Heart left ventricle (tissue), 16 donors: ENCODE measurements at places on chromosomes 1 and 21. TPM values are rescaled to one million over a fixed set of nuclear protein-coding genes. Genes with fewer than 3 reads are reported as not detected.
A peak's percentile ranks its signal among the peaks of the same experiment; 100 is the strongest.

PRKAB2 gene
- 30.6 TPM for total RNA-seq

DNA sequence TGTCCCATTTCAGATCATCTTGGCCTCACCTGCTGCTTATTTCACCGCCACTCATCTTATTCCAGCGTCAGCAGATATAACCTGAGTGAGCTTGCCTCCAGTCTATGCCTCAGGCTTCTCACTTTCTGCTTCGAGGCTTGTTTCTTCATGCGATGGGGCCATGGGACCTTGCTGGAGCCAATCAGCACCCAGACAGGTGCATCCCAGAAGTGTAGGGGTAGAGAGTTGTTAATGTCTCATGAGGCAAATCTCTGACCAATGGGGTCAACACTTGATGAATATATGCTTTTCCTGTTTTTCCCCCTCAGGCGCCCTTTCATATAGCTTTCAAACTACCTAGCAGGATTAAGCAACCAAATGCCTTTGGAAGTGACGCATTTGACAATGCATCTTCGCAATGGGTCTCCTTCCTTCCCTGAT is 935 bp upstream of the YIPF1 start:
- DNase-seq = no peak
- H3K4me3 ChIP-seq = peak overlapping the region; percentile 100
- peak overlapping the region; percentile 81 for H3K27ac ChIP-seq
- peaks cover 16% of the 10 kb centered on the region for H3K4me1 ChIP-seq
- H3K27me3 ChIP-seq = no peaks in the 10 kb centered on the region
- peaks cover 18% of the 10 kb centered on the region for H3K36me3 ChIP-seq

DNA sequence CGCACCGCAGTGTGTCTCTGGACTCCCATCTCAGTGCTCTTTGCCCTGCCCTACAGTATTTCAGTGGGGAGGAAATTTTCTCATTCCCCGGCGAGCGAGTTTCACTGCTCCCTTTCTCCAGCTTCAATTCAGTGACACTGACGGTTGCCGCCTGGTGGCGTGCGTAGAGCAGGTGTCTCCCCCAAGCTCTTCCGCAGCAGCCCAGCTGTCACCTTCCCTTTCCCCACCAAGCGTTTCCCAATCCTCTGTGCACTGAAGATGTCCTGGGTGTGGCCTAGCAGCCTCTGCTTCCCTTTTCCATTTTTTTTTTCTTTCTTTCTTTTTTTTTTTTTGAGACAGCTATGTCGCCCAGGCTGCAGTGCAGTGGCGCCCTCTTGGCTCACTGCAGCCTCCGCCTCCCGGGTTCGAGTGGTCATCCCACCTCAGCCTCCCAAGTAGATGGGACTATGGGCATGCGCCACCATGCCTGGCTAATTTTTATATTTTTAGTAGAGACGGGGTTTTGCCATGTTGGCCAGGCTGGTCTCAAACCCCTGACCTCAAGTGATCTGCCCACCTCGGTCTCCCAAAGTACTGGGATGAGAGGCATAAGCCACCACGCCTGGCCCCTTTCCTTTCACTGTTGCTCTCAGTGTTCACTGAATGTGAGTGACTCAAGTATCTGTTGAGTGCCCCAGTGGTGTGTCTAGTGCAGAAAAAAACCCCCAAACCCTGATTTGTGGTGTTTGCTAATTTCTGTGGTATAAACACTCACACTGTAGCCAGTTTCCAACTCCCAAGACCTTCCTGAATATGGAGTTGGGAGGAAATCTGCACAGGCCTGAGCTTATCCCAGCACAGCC is 30.1 kb downstream of the TNFRSF1B start:
- H3K36me3 ChIP-seq = peaks cover 45% of the 10 kb centered on the region
- peak; percentile 70 for DNase-seq
- H3K27ac ChIP-seq = no peak overlapping the region
- H3K4me3 ChIP-seq = no peak overlapping the region
- H3K27me3 ChIP-seq = no peaks in the 10 kb centered on the region

- H3K36me3 ChIP-seq = no peaks in the 10 kb centered on the region
- H3K4me3 ChIP-seq = peak overlapping the region; percentile 73
- H3K27ac ChIP-seq = peak overlapping the region; percentile 95
These were observed 945 bp upstream of the WNT9A start for GRCh38 chr1:227948493-227949260.

DNA sequence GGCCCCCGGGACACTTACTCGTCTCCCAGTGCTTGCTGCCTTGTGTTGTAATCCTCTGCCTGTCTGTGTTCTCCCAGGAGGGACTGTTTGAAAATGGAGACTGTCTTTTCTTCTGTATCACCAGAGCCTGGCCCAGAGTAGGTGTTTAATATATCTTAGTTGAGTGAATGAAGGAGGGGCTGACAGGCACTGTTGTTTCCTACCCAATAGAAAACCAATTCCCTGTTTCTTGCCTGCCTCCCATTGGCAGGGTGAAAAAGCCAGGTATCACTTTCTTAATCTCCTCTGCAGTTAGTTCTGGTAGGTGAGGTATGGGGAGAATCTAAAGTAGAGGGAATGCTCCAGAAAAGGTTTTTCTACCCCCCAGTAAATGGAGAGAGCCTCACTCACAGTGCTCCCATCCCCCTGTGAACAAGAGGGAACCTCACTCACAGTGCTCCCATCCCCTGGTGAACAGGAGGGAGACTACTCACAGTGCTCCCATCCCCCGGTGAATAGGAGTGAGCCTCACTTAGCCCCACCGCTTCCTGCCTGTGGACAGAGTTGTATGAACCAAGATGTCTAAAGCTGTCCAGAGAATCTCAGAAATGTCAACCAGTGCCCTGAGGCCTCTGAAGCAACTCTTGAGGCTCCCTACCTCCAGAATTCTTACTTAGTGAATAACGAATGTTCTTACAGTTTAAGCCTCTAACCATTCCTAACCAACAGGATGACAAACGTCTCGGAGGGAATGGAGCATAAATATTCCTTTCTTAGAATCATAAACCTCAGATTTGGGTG is at the start of gene GJA5:
GJA5 (minus strand) TSS at position 122 of the 780 bp plus-strand sequence. CDS start 1,364 bp downstream, outside the sequence.
- DNase-seq = no peak
- no peaks in the 10 kb centered on the region for H3K36me3 ChIP-seq
- peak within 1 kb of the TSS; percentile 69 for H3K27ac ChIP-seq
- no peaks in the 10 kb centered on the region for H3K27me3 ChIP-seq
- peaks cover 6% of the 10 kb centered on the region for H3K4me1 ChIP-seq

DNA sequence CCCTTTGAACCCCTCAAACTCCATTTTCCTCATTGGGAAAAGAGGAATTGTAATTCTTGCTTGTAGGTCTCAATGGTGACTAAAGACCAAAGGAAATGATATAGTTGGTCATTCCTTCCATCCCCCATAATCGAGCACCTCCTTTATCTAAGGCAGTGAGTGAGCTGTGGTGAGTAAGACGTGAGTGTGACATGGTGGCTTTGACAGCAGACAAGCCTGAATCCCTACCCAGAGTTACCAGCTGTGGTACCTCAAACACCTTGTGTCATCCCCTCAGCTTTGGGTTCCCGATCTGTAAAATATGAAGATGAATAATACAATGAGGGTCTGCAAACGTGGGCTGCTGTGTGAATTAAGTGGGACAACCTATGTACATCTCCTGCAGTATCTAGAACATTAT is 8.4 kb downstream of the TRAF5 start:
- H3K36me3 ChIP-seq = no peaks in the 10 kb centered on the region
- no peak overlapping the region for H3K27ac ChIP-seq
- no peak for DNase-seq

DNA sequence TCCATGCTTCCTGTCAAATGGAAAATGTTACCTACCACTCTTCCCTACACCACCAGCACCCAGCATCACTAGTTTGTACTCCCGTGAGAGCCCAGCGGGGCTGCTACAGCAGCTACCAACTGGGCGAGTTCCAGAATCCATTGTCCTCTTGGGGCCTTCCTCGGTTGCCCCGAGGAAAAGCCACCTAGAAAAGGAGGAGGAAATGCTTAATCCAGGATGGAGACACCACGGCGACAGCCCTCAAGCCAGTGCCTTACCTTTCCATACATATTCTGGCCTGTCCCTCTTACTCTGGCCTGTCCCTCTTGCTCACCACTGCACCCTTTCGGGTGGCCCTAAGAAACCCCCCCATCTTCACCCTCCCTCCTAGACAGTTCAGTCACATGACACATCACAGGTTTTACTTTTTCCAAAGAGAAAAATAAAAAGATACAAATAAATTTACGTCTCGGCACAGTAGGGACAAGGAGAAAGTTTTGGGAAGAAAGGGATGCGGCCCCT is 478 bp downstream of the RIT1 start:
- H3K36me3 ChIP-seq = peaks cover 85% of the 10 kb centered on the region
- DNase-seq = peak; percentile 16
- H3K27ac ChIP-seq = peak overlapping the region; percentile 95
- peaks cover 18% of the 10 kb centered on the region for H3K4me1 ChIP-seq

KRTAP21-2 gene
- total RNA-seq = not detected

DNA sequence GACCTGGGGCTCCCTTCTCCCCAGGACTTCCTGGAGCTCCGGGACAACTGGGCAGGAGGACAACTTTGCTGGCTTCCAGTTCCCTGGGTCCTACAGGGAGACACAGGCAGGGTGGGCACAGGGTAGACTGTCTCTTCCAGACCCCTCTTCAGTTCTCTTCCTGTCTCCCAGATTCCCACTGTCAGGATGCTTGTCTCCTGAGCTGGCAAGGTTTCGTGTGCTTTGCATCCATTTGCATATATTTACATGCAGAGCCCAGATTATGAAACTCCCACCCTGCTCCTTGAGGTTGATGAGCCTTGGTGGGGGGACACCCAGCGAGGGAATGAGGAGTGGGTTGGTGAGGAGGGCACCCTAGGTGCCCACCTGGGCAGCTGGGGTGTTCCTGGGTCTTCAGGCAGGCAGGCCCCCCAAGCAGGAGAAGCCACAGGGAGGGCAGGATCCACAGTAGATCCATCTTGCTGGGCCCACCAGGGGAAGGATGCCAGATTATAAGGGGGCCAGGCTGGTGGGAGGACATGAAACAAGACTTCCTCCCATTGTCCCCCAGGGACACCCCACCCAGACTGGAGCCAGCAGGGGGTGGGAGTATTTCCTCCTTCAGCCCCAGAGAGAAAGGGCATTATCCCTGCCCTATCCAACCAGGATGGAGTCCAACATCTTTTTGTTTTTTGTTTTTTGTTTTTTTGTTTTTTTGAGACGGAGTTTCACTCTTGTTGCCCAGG is at the start of gene FCN3:
FCN3 (minus strand) TSS at position 463 of the 725 bp plus-strand sequence; CDS start at position 457, 6 bp downstream.
- DNase-seq = no peak
- no peaks in the 10 kb centered on the region for H3K36me3 ChIP-seq
- H3K4me3 ChIP-seq = no peak within 1 kb of the TSS
- peaks cover 11% of the 10 kb centered on the region for H3K4me1 ChIP-seq

DNA sequence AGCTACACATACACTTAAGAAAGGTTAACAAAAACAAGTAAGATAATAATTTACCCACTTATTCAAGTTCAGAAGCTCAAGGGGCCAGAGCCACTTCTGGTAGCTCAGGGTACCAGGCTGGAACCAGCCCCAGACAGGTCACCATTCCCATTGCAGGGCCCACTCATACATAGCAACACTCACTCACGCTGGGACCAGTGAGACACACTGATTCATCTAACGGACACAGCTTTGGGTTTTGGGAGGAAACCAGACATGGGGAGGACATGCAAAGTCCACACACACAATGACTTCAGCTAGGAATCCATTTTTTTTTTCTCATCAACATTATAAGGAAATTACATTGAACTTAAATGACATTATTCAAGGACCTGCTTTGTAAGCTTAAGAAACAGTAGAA is 169.1 kb downstream of the ZC3H11B start:
- no peaks in the 10 kb centered on the region for H3K27me3 ChIP-seq
- no peak for DNase-seq
- H3K27ac ChIP-seq = no peak overlapping the region

DNA sequence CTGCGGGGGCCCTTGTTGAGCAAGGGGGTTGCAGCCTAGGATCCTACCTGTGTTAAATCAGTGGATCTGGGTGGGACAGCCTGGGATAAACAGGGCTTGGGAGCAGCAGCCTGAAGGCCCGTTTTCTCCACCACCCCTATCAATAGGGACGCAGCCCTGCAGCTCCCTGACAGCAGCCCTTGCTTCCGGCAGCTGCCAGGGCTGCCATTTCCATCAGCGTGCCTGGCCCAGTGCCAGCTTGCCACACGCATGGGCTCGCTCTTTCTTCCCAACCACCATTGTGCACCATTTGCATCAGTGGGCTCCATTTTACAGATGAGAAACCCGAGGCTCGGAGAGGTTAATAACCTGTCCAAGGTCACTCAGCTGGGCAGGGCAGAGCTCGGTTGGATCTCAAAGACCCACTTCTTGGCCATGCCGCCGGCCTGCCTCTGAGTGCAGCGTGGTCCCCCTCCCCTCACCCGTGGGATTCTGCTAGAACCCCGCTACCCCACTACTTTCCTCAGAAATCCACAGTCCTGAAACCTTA is 3.8 kb downstream of the WNT4 start:
- no peak for DNase-seq
- H3K36me3 ChIP-seq = no peaks in the 10 kb centered on the region
- peaks cover 7% of the 10 kb centered on the region for H3K4me1 ChIP-seq
- H3K27ac ChIP-seq = no peak overlapping the region

DNA sequence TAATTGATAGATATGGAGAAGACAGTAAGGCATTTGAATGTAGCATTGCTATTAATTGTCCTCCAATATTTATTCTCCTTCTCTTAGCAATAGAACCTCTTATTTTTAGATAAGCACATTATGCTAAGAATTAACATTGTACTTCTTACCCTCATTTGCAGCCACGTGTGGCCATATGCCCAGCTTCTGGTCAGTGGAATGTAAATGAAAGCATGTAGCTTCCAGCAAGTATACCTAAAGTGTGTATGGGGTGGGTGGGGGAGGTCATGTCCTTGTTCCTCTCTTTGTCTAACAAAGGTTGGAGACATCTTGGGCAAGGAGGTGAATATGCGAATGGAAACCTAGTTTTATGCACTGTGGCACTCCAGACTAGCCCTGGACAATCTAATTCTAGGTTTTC is 133.6 kb upstream of the HMCN1 start:
- H3K4me1 ChIP-seq = no peaks in the 10 kb centered on the region
- no peaks in the 10 kb centered on the region for H3K27me3 ChIP-seq
- no peak overlapping the region for H3K4me3 ChIP-seq
- H3K36me3 ChIP-seq = no peaks in the 10 kb centered on the region
- H3K27ac ChIP-seq = no peak overlapping the region

KIF26B gene
- total RNA-seq = 1.5 TPM

- H3K27ac ChIP-seq = no peak overlapping the region
- H3K4me3 ChIP-seq = no peak overlapping the region
- no peaks in the 10 kb centered on the region for H3K36me3 ChIP-seq
- DNase-seq = no peak
- H3K4me1 ChIP-seq = no peaks in the 10 kb centered on the region
These were observed 23.8 kb upstream of the KIF26B start for GRCh38 chr1:245131026-245131393.
